Left colon (tissue), 2 donors: ENCODE measurements at places on chromosomes 12 and 14.

DNA sequence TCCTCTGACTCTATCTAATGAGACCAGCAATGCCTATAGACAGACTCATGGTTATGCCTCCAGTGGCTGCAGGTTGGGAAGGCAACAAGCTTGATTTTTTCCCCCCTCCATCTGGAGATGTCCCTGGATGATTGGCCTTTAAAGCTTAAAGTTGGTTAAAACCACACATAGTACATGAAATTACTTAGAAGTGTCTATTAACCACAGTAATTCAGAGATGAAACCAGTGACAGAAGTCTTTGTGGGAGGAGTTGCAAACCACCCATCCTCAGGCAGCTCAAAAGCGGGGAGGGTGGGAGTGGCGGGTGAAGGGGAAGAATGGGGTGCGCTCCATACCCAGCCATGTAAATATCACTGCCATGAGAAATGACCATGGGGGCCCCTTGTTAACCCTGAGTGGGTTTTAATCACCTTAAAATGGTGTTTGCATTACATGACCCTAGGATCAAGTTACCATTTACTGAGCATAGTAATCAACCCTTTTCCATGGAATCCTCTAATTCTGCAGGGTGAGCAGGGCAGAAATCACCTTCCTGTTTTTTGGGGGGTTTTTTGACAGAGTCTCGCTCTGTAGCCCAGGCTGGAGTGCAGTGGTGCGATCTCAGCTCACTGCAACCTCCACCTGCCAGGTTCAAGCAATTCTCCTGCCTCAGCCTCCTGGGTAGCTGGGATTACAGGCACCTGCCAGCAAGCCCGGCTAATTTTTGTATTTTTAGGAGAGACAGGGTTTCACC, 133.5 kb downstream of the FOXN3 start:
- no peak for DNase-seq

DNA sequence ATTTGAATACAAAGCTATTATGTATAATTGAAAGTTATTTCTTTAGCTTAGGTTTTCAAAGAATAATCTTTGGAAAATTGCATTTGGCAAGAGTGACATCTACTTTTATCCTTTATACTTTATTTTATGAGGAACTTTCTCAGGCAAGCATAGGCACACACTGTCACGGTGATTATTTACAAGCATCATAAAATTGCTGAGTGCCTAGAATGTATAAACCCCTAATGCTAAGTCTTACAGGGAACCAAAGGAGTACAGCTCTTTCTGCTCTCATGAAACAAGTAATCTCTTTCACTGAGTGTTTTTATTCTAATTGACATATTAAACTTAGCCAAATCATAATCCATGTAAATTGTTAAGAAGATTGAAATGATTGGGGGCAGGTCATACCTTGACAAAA, 154.9 kb downstream of the FSCB start:
- DNase-seq: no peak

GRCh38 chr12:110349514-110350151, 53.9 kb downstream of the ANAPC7 start:
- no peak for DNase-seq

GRCh38 chr12:102463659-102464249, 16.6 kb downstream of the IGF1 start:
- DNase-seq: no peak

DNA sequence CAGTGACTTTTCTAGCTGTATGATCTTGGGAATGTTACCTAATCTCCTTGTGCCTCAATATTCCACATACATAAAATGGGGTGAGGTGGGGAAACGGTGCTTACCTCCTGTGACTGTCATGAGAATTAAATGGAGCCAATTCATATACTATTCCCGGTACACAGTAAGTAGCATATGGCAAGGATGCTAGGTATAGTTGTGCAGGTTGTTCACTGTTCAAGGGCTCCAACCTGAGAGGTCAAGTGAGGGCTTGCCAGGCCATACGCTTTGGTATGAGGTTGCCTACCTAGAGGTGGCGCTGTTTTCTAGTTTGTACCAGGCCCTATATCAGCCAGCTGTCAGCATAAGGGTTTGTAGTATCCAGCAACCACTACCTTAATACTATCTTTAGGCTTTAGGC, 3.6 kb upstream of the BATF start:
- DNase-seq: no peak

DNA sequence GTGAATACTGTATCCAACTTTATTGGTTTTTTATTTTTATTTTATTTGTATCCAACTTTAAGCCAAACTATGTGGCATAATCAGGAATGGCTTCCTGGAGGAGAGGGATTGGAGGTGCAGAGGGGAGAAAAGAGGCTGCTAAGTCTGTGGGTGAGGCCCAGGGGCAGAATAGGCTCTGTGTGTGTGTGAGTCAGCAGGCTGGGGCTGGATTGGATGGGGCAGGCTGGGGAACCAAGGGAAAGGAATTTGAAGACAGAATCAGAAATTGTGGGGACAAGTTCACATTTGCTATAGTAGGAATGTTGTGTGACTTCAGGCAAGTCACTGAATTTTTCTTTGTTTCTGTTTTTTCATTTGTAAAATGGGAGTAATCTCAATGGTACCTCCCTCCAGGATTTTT, 12.8 kb upstream of the RILPL1 start:
- no peak for DNase-seq

- no peak for DNase-seq
Measured at GRCh38 chr14:68210729-68211299, 391.2 kb downstream of the RAD51B start.
